ENCODE measurements at places on chromosomes 2 and 18.

DNA sequence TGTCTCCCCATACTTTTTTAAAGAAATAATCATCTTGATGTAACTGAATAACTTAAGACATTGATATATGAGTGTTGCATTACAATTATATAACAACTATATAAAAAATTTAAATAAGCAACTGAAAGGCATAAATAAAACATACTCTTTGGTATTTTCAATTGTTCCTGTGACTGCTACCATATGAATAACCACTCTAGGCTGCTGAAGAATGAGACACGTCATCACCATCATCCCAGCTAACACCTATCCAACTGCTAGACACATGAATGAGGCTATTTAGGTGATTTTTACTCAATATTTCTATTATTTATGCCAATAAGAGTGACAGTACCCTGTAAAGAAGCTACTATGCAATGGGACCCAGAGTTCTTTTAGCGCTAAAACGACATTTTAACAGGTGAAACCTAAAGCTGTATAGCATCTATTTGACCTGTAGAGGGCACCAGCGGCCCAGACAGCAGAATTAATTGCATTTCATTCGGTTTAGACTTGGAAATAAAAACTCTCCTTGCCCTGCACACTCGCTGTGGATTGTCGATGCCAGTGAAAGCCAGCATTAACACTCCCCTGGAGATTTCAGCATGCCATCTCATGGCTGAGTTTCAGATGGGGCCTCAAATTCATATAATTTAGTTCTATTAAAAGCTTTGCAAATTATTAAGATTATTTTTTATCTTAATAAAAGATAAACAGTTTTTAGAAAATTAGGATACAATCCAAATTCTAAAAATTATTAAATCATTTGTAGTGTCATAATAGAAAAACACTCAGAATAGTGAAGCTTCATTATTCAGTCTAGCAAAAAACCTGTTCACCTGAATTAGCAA, 89.4 kb upstream of the MAP2 start:
- peak; percentile 40 for DNase-seq

DNA sequence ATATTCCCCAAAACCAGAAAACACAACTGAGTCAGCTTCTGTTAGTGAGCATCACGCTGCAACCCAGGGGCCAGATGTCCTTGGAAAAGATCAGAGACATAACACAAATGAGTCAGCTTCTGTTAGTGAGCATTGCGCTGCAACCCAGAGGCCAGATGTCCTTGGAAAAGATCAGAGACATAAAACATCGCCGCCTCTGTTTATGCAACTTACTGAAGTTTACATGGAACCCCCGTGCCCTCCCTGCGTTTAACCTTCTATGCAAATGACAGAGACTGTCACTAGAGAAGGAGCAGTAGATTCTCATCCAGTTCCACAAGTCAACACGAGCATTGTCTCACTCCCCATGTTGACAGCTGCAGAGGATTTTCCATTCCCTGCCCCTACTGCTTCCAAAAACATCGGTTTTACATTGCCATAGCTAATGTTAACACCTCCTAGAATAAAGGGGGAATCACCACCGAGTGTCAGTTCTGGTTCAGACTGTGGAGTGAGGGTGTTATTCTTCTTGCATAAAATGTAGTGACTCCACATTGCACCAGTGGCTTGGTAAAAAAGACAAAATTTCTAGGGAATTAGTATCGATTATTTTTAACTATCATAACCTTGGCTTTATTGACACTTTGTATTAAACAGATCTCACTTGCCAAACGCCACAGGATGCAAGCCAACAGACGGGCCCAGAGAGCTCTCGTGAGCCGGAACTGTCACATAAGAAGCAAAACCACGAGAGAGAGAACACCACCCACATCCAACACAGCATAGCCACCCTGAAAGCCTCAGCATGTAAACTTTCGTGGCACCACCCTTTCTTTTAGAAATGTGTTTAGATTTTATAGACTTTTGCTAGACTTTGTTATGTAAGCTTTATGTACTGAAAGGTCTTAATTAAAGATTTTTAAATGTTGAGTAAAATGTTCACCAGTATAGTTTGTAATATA, 87.7 kb downstream of the SH3YL1 start:
- no peak for DNase-seq

DNA sequence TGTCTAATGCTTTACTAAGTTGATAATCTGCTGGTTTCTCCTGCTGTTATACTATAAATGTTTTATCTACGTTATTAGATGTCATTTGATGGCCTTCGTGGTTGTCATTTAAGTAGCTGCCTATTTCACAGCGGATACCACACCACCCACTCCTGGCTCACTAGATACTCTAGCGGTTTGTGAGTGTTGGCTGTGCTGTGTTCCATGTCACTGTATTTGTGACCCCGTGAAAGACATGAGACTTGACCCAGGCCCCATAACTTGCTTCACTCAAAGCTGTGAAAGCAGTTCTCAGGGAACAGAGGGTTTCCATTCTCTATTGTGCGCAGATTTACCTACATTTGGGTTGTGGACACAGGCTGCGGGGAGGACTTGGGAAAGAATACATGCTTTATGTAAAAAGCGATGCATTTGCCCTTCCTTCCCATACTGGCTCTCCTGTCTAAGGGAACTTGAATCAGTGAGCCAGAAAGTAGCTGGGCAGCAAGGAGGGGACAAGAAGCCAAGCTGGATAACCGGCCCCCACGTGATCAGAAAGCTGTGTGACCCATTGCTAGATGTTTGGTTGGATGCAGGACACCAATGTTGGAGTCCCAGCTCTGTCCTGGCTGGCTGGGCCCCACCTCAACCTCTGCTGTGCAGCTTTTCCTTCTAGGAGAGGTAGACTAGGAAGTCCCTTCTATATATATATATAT, 52.2 kb downstream of the PLB1 start:
- DNase-seq = no peak

- DNase-seq = peak; percentile 0
Observed at GRCh38 chr2:217743966-217744761, 258.6 kb downstream of the TNS1 start.

GRCh38 chr2:205130111-205130829, 552.0 kb upstream of the NRP2 start:
- DNase-seq = no peak

GRCh38 chr2:69181806-69182427, 168.9 kb downstream of the ANTXR1 start:
- DNase-seq = no peak

DNA sequence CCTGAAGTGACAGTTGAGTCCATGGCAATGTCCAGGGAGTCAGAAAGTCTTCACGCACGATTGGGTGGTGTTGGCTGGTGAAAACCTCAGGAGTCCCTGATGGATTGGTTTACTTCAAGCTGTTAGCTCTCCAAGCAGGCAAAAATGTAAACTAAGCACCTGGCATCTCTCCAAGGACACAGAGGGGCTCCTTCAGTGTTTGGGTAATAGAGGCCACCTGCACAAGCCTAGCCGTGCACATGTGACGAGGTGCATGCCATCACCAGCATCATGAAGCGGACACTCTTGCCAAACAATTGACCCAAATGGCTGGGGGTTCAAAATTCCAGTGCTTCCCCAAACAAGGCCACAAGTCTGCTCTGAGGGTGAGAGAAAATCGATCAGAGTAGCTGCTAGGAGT, 104.7 kb upstream of the CD302 start:
- no peak for DNase-seq

- no peak for DNase-seq
Observed at GRCh38 chr18:66510357-66511045, 93.4 kb downstream of the CDH19 start.

- DNase-seq = no peak
Observed at GRCh38 chr2:235171550-235172031, 219.8 kb downstream of the SH3BP4 start.

DNA sequence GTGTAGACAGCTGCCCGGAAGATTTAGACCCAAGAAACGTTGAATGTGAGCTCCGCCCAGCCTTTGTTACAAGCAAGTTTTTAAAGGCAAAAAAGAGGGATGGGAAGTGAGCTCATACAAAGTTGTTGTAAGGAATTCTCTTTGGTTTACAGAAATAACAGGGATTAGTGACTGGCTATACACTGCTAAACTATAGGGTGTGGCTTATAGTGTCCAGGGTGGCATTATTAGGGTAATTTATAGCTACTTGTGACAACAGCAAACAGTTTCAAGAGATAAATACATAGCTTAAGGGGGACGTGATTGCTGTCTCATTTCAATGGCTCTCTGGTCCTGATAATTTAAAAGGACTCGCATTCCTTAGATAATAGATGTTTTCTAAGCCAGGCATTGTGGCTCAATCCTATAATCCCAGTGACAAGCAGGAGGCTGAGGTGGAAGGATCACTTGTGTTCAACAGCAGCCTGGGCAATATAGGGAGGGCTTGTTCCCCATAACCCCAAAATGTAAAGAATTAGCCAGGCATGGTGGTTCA, 66.5 kb upstream of the TGIF1 start:
- no peak for DNase-seq

GRCh38 chr2:166081131-166081632, 46.6 kb downstream of the SCN1A start:
- no peak for DNase-seq

- DNase-seq = no peak
Observed at GRCh38 chr18:55085557-55086285, 126.5 kb upstream of the CCDC68 start.

- DNase-seq = no peak
Observed at GRCh38 chr2:85785871-85786270, 32.1 kb downstream of the ATOH8 start.

GRCh38 chr2:172395503-172395902, 31.9 kb upstream of the ITGA6 start:
- DNase-seq = no peak

DNA sequence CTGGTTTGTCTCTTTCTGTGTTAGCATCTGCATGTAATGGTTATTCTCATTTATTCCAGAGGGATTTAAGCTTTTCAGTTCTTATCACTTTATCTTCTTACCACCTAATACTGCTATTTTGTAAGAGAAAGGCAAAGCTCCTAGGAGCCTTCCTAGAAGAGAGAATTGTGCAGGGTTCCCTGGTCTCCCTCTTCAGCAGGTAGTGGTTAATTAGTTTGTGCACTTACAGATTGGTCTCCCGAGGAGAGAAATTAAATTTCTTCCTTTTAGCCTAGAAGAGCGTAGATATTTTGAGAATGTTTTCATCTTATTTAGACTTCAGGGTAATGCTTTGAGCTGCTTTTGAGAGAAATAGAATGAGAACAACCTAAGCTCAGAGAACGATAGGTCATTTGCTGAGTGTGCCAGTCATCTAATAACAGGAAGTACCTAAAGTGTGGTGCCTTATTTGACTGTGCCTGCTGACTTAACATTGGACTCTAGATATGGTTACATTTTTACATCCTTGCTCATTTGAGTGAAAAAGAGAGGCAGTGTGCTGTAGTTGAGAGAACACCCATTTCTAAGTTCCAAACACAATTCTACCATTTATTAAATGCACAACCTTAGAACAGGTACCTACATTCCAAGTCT, 651.4 kb downstream of the STK39 start:
- no peak for DNase-seq

DNA sequence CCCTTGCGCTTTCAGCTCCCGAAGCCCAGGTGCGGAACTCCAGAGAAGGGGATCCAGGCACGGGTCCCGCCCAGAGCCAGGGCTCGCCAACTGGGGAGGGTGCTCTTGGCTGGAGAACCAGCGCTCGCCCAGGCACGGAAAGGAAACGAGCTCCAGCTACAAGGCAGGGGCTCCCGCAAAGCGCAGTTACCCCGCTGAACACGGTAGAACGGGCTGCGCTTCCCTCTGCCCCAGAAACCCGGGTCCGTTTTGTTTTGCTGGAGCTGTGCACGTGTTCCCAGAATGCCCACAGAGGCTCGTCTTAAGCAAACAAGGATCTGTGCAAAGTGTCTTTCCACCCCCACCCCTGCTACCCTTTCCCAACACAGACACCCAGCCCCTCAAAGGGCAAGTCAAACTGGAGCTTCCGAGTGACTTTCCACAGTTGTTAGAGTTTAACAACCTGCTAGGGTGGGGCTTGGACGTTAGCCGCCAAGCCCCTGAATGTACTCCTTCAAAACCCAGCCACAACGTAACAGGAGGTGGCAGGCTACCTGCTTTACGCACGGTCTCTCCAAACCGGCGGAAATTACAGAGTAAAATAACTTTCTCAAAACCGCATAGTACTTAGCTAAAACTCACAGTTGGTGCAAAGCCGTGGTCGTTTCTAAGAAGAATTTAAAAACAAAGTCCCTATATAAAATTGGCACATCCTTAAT, 775 bp downstream of the RNF125 start:
- peak; percentile 34 for DNase-seq

- no peak for DNase-seq
Observed at GRCh38 chr2:34105006-34105767, 506.1 kb upstream of the FAM98A start.

GRCh38 chr2:185337033-185337432, 401.6 kb upstream of the FSIP2 start:
- no peak for DNase-seq

GRCh38 chr2:207166349-207167098, 776 bp upstream of the KLF7 start:
- DNase-seq = peak; percentile 67

- no peak for DNase-seq
Observed at GRCh38 chr2:63514237-63514716, 74.0 kb downstream of the WDPCP start.

- no peak for DNase-seq
Observed at GRCh38 chr2:112118148-112118547, 20.0 kb upstream of the FBLN7 start.

GRCh38 chr18:79386547-79386946, 9.2 kb upstream of the NFATC1 start:
- DNase-seq = no peak

DNA sequence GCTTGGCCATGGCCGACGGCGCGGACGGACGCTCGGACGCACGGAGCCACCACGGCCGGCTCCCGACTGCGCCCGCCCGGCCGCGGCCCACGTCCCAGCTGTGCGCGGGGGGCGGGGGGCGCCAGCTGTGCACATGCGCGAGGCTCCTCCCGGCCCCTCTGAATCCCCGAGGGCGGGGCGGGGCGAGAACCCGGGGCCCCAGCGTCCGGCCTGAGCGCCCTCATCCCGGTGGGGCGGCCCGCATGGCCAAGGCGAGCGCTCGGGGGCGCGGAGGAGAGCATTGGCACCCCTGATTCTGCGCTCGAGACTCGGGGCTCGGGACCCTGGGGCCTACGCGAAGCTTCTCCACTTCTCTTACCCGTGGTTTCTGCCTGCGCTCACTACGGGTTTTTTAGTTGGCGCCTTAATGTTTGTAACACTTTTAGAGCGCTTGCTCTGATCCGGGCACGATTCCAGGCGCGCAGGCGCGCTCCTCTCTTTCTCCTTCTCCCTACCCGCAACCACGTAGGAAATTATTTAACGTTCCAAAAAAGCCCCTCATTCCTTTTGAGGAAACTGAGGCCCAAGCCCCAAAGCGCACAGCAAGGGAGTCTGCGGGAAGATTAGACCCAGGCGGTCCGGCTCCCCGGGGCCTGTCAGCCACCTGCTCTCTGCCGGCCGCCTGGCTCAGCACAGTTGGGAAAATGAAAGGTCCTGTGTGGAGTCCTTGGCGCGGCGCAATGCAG, at the start of gene PXDN:
PXDN (minus strand) TSS at position 70 of the 725 bp plus-strand sequence; CDS start at position 10, 60 bp downstream.
- DNase-seq = peak; percentile 43

- no peak for DNase-seq
Observed at GRCh38 chr18:79695856-79696850, 16.6 kb downstream of the CTDP1 start.

DNA sequence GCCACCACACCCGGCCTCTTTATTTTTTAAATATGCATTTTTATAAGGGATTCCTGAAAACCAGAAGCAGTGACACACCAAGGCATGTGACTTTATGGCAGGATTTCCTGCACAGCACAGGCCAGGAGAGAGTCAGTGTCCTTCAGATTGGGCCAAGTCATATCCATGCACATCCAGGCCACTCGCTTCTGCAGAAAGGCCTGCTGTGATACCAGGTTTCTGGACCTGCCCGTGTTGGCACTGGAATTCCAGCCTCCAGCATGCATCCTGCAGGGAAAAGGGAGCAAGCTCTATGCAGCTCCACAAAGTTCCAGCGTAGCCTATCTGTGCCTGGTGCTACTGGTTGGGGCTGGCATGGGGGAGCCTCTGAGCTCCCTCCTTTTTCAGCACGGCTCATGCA, 36.8 kb downstream of the MEX3C start:
- no peak for DNase-seq

Data from prostate gland (tissue), 2 donors.